Activated CD4-positive, CD25-positive, alpha-beta regulatory T cell treated with anti-CD3 and anti-CD28 coated beads, Interleukin-2, amount 50 U/mL, for 24 hours (primary cell): ENCODE measurements at places on chromosomes 7 and 10.

- peak; percentile 18 for ATAC-seq
Observed at GRCh38 chr7:77797734-77798393, 370 bp downstream of the TMEM60 start.

DNA sequence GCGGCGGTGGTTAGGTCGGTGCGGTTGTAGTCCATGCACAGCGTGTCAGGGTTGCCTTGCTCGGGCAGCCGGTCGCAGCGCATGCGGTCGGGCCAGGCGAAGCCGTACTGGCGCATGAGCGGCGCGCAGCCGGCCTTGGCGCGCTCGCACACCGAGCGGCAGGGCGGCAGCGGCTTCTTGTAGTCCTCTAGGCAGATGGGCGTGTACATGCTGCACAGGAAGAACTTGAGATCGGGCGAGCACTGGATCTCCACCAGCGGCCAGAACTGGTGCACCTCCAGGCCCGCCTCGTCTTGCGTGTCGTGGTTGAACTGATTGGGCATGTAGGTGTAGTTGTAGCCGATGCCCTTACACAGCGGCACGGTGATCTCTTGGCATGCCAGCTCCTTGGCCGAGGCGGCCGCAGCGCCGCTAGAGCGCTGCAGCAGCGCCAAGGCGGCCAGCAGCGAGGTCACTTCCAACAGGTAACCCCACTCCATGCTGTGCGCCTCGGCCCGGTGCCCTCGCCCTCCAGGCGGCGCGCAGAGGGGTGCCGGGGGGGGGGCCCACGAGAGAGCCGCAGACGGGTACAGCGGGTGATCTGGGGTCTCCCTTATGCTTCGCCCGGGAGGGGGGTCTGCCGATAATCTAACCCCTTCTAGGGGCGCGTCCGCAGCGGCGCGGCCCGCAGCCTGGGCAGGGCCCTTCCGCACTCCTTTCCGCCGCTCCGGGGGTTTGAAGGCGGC is 983 bp downstream of the FZD8 start:
- ATAC-seq: peak; percentile 39

DNA sequence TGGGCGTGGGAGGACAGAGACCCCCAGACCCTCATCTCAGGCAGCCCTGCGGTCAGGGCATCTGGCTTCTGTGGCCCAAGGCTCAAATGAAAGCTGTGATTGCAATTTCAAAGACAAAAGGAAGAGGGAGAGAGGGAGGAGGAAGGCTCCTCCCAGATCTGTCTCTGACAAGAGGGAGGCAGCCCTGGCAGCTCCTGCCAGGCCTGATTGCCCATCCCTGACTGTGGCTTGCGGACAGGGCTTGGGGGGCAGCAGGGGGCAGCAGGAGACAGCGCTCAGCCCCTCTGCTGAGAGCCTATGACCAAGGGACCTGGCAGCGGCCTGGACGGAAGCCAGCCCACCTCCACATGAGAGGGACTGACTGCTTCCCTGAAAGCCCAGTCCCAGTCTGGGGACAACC is 91.8 kb downstream of the PTPRN2 start:
- ATAC-seq: no peak

DNA sequence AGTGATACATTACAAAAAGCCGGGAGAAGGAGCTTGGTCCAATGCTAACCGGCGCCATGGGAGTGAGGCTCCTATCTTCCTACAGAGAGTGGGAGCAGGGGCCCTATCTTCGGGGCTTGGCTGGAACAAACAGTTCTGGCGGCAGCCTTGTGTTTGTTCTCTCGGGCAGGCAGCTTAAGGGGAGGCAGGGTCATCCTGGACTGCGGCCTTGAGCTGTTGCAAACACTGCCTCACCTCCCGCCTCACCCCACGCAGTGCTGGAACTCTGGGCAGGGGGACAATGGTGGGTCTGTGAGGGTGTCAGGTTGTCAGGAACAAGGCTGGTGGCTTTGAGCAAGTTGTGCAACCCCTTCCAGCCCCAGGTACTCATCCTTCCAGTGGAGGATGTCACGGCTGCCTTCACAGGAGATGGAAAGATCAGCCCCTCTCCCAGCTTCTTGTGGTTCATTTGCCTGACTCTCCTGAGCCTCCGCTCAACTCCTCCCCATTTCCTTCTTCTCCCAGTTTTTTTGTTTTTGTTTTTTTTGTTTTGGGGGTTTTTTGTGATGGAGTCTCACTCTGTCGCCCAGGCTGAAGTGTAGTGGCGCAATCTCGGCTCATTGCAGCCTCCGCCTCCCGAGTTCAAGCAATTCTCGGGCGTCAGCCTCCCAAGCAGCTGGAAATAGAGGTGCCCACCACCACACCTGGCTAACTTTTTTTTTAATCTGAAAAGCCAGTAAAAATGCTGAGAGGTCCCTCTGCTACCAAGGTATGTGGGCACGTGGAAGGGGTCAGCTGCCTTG is 57.4 kb downstream of the SPOCK2 start:
- no peak for ATAC-seq

- ATAC-seq: no peak
Observed at GRCh38 chr7:94266238-94266644, 128.5 kb upstream of the COL1A2 start.

GRCh38 chr7:30093420-30093952 is 41.3 kb upstream of the MTURN start:
- no peak for ATAC-seq

- ATAC-seq: no peak
Observed at GRCh38 chr7:20343941-20344340, 13.2 kb downstream of the ITGB8 start.

- ATAC-seq: no peak
Observed at GRCh38 chr7:17033245-17033644, 151.5 kb upstream of the AGR3 start.

GRCh38 chr7:17105701-17106100 is 192.8 kb upstream of the AHR start:
- no peak for ATAC-seq

- no peak for ATAC-seq
Observed at GRCh38 chr7:28774261-28774988, 183.7 kb downstream of the TRIL start.

GRCh38 chr7:116948934-116949333 is 4.4 kb upstream of the ST7 start:
- ATAC-seq: no peak

DNA sequence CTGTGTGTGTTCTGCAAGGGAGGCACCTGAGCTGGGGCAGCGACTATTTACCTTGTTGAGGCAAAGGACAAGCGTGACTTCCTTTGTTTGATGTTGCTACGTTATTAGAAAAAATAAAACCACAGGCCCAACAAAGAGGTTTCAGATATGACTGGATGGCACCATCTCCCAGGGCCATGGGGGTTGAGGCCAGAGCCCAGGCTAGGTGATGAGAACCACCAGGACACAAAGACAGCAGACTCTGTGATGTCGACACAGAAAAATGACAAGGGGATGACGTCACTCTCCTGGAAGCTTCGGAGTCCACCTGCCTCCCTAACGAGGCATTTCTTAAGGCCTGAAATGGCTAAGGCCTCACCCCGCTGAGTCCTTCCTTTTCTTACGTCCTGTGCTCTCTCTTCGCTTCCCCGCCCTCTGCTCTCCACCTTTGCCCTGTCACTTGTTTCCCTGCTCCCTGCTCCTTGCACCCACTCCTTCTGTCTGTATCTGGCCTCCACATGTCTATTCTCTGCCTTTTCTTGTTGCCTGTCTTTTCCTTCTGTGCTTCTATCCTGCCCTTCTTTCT is 83.0 kb upstream of the ADRB1 start:
- ATAC-seq: peak; percentile 39

DNA sequence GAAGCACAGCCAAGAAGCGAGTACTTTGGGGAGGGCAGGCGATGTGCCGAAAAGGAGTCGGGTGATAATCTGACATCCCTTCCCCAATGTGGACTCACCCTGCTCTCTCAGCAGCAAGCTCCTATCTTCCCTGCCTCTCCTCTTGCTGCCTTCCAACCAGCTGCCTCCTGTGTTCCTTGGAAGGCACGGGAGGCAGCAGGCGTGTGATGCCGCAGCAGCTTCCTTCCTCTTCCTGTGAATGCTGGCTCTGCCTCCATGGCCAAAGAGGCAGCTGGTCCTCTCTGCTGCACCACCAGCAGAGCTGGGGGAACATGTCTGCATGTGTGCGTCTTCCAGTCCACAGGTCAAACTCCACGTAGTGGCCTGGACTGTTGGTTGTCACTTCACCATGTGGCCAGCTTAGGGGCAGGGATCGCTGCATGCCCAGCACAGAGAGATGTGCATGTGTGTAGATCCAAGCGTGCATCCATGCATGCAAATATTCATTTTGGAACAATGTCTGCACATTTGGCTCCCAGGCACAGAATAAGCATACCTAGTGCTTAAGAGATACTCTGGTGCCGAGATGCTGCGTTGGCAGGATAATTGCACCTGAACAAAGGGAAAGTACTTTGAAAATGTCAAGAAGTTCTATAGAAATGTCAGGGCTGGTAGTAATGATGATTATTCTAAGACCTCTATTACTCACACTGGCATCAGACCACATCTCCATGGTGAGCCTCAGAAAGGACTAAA is 499.8 kb downstream of the PLXNA4 start:
- no peak for ATAC-seq

DNA sequence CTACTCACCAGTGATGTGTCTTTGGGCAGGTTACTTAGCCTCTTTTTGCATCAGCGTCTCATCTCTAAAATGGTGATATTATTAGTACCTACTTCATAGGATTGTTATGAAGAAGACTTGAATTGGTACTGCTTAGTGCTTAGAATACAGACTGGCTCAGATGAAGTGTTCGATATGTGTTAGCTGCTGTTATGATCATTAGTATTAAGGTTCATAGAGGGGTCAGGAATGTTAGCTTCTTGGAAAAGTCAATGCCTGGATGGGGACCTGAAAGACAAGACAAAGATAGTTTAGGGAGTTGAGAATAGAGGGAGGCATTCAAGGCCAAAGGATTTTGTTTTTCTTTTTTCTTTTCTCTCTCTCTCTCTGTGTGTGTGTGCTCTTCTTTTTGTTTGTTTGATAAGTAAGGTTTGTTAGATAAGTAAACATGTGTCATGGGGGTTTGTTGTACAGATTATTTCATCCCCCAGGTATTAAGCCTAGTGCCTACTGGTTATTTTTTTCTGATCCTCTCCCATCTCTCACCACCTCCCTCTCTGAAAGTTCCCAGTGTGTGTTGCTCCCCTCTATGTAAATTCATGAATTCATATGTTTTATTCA is 63.3 kb downstream of the MDFIC start:
- no peak for ATAC-seq

- no peak for ATAC-seq
Observed at GRCh38 chr7:157983502-157984422, 603.9 kb downstream of the PTPRN2 start.

DNA sequence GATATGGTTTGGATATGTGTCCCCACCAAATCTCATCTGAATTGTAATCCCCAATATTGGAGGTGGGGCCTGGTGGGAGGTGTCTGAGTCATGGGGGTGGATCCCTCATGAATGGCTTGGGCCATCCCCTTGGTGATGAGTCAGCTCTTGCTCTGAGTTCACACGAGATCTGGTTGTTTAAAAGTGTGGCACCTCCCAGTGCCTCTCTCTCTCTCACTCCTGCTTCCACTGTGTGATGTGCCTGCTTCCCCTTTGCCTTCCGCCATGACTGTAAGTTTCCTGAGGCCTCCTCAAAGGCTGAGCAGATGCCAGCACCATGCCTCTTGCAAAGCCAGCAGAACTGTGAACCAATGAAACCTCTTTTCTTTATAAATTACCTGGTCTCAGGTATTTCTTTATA is 4.8 kb upstream of the GCK start:
- ATAC-seq: peak; percentile 77
